ENCODE measurements at places on chromosomes 1 and 21.
A peak's percentile ranks its signal among the peaks of the same experiment; 100 is the strongest.

GRCh38 chr1:220888417-220888986, 9.3 kb downstream of the HLX start:
- H3K27me3 ChIP-seq, result peaks cover 45% of the 10 kb centered on the region
- DNase-seq, result no peak

GRCh38 chr1:63833363-63834119, 59.7 kb downstream of the ROR1 start:
- no peak overlapping the region for H3K4me3 ChIP-seq
- H3K27me3 ChIP-seq, result peaks cover 6% of the 10 kb centered on the region
- peaks cover 19% of the 10 kb centered on the region for H3K4me1 ChIP-seq
- no peaks in the 10 kb centered on the region for H3K36me3 ChIP-seq

- no peaks in the 10 kb centered on the region for H3K36me3 ChIP-seq
- H3K27ac ChIP-seq, result no peak overlapping the region
- H3K4me3 ChIP-seq, result no peak overlapping the region
These were observed 89.6 kb downstream of the AK5 start for GRCh38 chr1:77371396-77371795.

GRCh38 chr1:119834990-119835389, 23.7 kb upstream of the REG4 start:
- no peaks in the 10 kb centered on the region for H3K36me3 ChIP-seq
- DNase-seq, result no peak
- peaks cover 6% of the 10 kb centered on the region for H3K4me1 ChIP-seq
- no peak overlapping the region for H3K4me3 ChIP-seq
- no peak overlapping the region for H3K27ac ChIP-seq

- no peak overlapping the region for H3K27ac ChIP-seq
- no peak for DNase-seq
- peaks cover 27% of the 10 kb centered on the region for H3K4me1 ChIP-seq
- peaks cover 17% of the 10 kb centered on the region for H3K27me3 ChIP-seq
- H3K4me3 ChIP-seq, result peak overlapping the region; percentile 83
These were observed 7.7 kb upstream of the CRYBG2 start for GRCh38 chr1:26361605-26362122.

Measured in memory B cell (primary cell).